MCF 10A (cell line): ENCODE measurements at places on chromosomes 3 and 15.

GRCh38 chr15:72117486-72118016 lies 399 bp downstream of the MYO9A start:
- H3K4me3 ChIP-seq, result peak overlapping the region; percentile 100
- H3K27me3 ChIP-seq, result no peaks in the 10 kb centered on the region
- H3K36me3 ChIP-seq, result peaks cover 6% of the 10 kb centered on the region

DNA sequence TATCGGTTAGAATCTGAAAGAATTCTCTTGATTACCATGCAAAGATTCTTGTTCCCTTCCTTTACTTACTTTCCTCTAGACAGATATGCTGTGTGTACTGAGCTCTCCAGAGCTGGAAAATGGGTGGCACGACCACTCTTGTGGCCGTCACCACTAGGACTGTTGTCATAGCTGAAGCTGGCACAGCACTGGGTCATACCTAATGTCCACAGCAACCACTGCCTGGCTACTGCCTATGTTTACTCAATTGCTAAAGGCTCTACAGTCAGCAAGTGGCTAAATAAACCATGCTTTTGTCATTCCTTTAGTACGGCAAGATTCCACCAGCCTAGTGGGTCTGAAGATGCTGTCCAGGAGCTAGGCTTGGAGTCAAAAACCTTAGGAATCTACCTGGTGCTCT lies 1643.0 kb downstream of the OTOL1 start:
- H3K36me3 ChIP-seq, result no peaks in the 10 kb centered on the region
- no peak for DNase-seq
- peak overlapping the region; percentile 25 for H3K27ac ChIP-seq
- H3K27me3 ChIP-seq, result no peaks in the 10 kb centered on the region
- H3K4me3 ChIP-seq, result no peak overlapping the region
- peaks cover 17% of the 10 kb centered on the region for H3K4me1 ChIP-seq

GRCh38 chr3:144363856-144364255 lies 392.2 kb downstream of the DIPK2A start:
- H3K27ac ChIP-seq, result no peak overlapping the region
- no peaks in the 10 kb centered on the region for H3K27me3 ChIP-seq
- no peaks in the 10 kb centered on the region for H3K36me3 ChIP-seq
- DNase-seq, result no peak

DNA sequence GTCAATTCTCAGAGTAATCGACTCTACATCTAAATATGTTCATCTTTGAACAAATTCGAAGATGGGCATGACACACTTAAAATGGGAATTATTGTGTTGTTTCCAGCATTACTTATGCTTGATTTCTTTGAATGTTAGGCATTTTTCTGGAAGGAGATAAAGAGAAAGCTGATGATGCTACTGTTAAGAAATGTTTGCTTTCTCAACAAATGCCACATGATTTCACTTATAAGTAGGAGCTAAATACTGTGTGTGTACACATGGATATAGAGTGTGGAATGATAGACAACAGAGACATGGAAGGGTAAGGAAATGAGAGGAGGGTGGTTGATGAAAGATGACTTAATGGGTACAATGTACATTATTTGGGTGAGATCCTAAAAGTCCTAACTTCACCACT lies 400.9 kb downstream of the TBL1XR1 start:
- no peak for DNase-seq
- no peaks in the 10 kb centered on the region for H3K27me3 ChIP-seq
- no peak overlapping the region for H3K4me3 ChIP-seq
- no peaks in the 10 kb centered on the region for H3K36me3 ChIP-seq
- H3K27ac ChIP-seq, result no peak overlapping the region

GRCh38 chr3:127375151-127375930 lies 87.5 kb upstream of the PRR20G start:
- no peak overlapping the region for H3K27ac ChIP-seq
- H3K27me3 ChIP-seq, result peaks cover 32% of the 10 kb centered on the region
- H3K4me3 ChIP-seq, result no peak overlapping the region
- DNase-seq, result no peak
- no peaks in the 10 kb centered on the region for H3K4me1 ChIP-seq
- no peaks in the 10 kb centered on the region for H3K36me3 ChIP-seq

GRCh38 chr3:26375843-26376530 lies 246.6 kb upstream of the LRRC3B start:
- no peak for DNase-seq
- no peak overlapping the region for H3K4me3 ChIP-seq
- H3K27me3 ChIP-seq, result no peaks in the 10 kb centered on the region
- H3K4me1 ChIP-seq, result no peaks in the 10 kb centered on the region

DNA sequence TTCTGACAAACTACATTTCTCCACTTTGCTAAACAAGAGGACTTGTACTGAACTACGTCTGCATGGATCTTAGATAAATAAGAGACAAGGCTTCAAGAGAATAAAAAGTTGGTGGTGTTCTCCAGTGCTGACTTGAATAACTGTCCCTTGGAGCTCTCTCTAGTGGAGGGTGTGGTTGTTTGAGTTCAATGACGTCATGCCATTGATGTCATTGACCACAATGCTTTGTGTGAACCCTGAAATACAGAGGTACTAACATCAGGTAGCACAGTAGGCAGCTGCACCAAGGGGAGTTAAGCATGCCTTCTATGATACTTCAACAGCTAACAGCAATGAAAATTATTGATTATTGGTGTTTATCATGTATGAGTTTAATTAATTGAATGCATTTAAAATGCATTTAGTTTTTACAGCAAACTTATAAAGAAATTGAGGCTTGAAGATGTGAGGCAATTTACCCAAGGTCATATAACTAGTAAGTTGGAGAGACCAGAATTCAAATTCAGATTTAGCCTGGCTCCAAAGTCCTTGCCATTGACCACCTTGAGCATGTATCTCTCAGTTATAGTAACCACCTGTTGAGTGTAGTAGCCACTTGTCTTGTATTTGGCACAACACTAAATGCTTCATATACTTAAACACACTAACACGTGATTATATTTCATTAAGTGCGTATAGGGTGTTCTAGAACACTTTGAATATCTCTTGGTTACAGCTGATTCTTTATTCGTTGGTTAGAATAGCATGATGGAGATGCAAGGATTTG lies 126.0 kb upstream of the ANKRD28 start:
- DNase-seq, result peak; percentile 3
- H3K4me3 ChIP-seq, result no peak overlapping the region
- H3K36me3 ChIP-seq, result peaks cover 5% of the 10 kb centered on the region
- H3K27ac ChIP-seq, result no peak overlapping the region

DNA sequence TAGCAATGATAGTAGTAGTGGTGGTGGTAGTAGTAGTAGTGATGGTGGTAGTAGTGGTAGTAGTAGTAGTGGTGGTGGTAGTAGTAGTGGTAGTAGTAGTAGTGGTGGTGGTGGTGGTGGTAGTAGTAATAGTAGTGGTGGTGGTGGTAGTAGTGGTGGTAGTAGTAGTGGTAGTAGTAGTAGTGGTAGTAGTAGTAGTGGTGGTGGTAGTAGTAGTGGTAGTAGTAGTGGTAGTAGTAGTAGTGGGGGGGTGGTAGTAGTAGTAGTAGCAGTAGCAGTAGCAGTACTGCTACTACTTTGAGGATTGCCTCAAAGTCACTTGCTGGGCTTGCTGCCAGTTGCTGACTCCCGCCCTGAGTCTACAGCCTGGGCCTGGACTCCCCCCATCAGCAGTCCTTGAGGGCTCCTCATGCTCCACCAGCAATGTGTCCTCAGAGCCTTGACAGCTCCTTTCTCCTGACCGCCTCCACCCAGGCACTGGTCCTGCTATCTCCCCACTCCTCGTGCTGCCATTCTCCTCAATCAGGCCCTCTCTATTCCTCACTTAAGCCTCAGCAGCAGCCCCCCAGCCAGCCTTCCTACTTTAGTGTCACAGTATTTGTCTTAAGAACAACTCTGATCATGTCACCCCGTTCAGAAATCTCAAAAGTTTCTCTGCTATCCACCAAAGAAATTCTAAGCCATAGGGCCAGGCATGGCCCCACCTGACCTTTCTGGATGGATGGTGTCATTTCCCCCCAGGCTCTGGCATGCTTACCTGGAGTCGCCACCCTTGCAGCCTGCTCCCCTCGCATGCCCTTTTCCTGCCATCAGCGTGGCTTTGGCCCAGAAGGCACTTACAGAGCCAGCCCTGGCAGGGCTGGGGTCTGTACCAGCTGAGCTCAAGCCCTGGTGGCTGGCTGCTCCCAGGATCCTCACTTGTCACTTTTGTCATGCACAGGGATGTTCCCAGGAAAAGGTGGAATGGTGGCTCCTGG lies 45.6 kb downstream of the DLEC1 start:
- no peaks in the 10 kb centered on the region for H3K4me1 ChIP-seq
- peak; percentile 22 for DNase-seq
- H3K4me3 ChIP-seq, result no peak overlapping the region
- H3K36me3 ChIP-seq, result peaks cover 13% of the 10 kb centered on the region
- no peak overlapping the region for H3K27ac ChIP-seq
- peaks cover 11% of the 10 kb centered on the region for H3K27me3 ChIP-seq

- no peaks in the 10 kb centered on the region for H3K36me3 ChIP-seq
- peaks cover 16% of the 10 kb centered on the region for H3K27me3 ChIP-seq
- H3K27ac ChIP-seq, result peak overlapping the region; percentile 49
- H3K4me1 ChIP-seq, result peaks cover 6% of the 10 kb centered on the region
- no peak overlapping the region for H3K4me3 ChIP-seq
Measured at GRCh38 chr3:124574012-124574411, 156.2 kb upstream of the UMPS start.

GRCh38 chr3:177596816-177597271 lies 399.6 kb upstream of the TBL1XR1 start:
- H3K4me1 ChIP-seq, result peaks cover 61% of the 10 kb centered on the region
- H3K27me3 ChIP-seq, result no peaks in the 10 kb centered on the region
- no peaks in the 10 kb centered on the region for H3K36me3 ChIP-seq
- no peak overlapping the region for H3K4me3 ChIP-seq
- H3K27ac ChIP-seq, result peak overlapping the region; percentile 93

DNA sequence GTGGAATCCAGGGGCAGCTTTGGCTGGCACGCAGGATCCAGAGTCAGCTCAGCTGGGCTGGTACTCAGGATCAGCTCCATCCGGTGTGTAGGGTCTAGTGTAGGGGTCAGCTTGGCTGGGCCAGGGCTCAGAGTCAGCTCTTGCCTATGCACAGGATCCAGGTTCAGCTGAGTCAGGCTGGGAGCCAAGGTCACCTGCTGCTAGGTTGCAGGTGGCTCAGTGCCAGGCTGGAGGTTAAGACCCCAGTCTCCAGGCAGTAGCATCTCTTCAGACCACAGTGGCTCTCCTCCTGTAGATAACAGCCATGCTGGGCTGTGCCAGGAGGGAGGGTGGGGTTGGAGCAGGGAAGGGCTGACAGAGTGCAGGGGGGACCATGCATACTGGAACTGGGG lies 1.8 kb downstream of the HYAL3 start:
- H3K4me3 ChIP-seq, result peak overlapping the region; percentile 16
- H3K4me1 ChIP-seq, result peaks cover 14% of the 10 kb centered on the region
- H3K27me3 ChIP-seq, result no peaks in the 10 kb centered on the region
- H3K36me3 ChIP-seq, result no peaks in the 10 kb centered on the region
- H3K27ac ChIP-seq, result no peak overlapping the region

DNA sequence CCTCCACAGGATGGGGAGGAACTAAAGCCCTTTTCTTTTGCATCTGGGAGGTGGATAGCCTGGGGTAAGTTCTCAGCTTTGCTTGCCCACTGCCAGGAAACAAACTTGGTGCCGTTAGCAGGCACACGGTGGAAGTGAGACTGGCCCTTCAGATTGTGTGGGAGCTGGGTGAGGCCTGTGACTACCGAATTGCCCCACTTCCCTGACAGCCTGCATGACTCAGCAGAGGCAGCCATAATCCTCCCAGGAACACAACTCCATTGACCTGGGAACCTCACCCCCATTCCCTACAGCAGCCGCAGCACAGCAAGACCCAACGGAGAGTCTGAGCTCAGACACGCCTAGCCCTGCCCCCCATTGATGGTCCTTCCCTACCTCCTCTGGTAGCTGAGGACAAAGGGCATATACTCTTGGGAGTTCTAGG lies 282.6 kb downstream of the KLF13 start:
- H3K27ac ChIP-seq, result no peak overlapping the region
- H3K4me3 ChIP-seq, result no peak overlapping the region
- no peaks in the 10 kb centered on the region for H3K36me3 ChIP-seq
- peak; percentile 59 for DNase-seq
- H3K27me3 ChIP-seq, result no peaks in the 10 kb centered on the region
- peaks cover 45% of the 10 kb centered on the region for H3K4me1 ChIP-seq

DNA sequence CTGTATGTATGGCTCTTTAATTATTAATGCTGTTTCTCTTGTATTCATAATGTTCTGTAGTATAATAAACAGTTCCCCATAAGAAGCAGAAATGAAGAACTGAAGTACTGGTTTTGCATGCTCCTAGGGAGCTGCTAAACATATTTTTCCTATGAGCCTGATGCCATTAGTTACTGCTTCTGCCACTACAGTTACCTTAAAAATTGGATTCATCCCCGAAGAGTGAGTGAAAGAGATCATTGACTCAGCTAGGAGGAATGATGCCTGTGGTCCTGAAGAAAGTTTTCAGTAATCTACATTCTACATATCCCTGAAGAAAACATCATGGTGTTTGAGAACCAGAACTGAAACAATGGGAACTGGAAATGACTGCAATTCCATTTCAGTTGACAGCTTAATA lies 37.1 kb upstream of the ST3GAL6 start:
- no peak for DNase-seq
- H3K27ac ChIP-seq, result no peak overlapping the region
- no peak overlapping the region for H3K4me3 ChIP-seq
- H3K36me3 ChIP-seq, result no peaks in the 10 kb centered on the region

GRCh38 chr3:137687181-137687879 lies 76.8 kb upstream of the SOX14 start:
- H3K4me1 ChIP-seq, result no peaks in the 10 kb centered on the region
- H3K4me3 ChIP-seq, result no peak overlapping the region
- H3K36me3 ChIP-seq, result no peaks in the 10 kb centered on the region
- DNase-seq, result peak; percentile 27

DNA sequence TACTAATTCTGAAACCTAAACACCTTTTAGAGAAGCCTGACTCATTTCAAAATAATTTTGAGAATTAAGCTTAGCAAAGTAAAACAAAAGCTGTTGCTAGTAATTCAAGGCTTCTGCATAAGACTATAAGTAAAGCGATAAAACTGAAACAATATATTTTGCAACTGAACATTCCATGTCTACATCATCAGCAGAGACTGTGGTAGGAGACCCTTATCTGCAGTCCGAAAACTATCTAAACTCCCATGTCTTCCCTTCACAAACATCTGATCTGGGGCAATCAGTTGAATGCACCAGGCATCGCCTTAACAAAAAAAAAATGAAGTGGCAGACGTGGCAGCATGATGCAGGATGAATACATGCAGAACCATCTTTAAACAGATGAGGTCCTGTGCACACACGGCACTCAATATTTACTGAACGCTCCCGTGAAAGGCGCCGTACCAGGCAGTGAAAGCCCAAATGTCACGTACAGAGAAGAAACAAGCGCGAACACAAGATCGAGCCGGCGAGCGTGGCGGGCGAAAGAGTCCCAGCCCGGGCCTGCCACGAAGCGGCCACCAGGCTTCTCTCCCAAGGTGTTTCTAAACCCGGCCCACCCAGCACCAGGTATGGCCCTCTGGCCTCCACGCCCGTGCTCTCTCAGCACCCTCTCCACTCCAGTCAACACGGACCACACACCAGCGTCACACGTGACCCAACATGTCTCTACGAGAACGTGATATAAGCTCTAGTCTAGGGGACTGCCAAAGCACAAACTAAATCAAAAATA lies 63.0 kb downstream of the CHSY1 start:
- H3K27me3 ChIP-seq, result no peaks in the 10 kb centered on the region
- H3K4me3 ChIP-seq, result peak overlapping the region; percentile 72
- no peaks in the 10 kb centered on the region for H3K36me3 ChIP-seq
- peak overlapping the region; percentile 73 for H3K27ac ChIP-seq

- no peaks in the 10 kb centered on the region for H3K4me1 ChIP-seq
- no peak overlapping the region for H3K4me3 ChIP-seq
- H3K36me3 ChIP-seq, result peaks cover 45% of the 10 kb centered on the region
- no peak for DNase-seq
Measured at GRCh38 chr15:90618330-90619125, 88.8 kb downstream of the CRTC3 start.
